ENCODE measurements at places on chromosomes 1 and 21. TPM values are rescaled to one million over a fixed set of nuclear protein-coding genes. Genes with fewer than 3 reads are reported as not detected.

DBT gene
- total RNA-seq: 9.0 TPM

CACNA1S gene
- not detected for total RNA-seq

SERTAD4 gene
- 11.9 TPM for total RNA-seq

PTBP2 gene
- total RNA-seq: 27.0 TPM

FCN3 gene
- not detected for total RNA-seq

SGIP1 gene
- 68.9 TPM for total RNA-seq

GPR37L1 gene
- total RNA-seq: not detected

PRDM16 gene
- total RNA-seq: not detected

TOE1 gene
- 16.3 TPM for total RNA-seq

RIMS3 gene
- 0.14 TPM for total RNA-seq

RXFP4 gene
- not detected for total RNA-seq

ACP6 gene
- total RNA-seq: 9.4 TPM

CLDN17 gene
- total RNA-seq: not detected

DFFB gene
- total RNA-seq: 10.6 TPM

IFI44L gene
- 1.5 TPM for total RNA-seq

TXNIP gene
- total RNA-seq: 9.1 TPM

FMN2 gene
- total RNA-seq: not detected

SMPDL3B gene
- total RNA-seq: not detected

ATP1A4 gene
- not detected for total RNA-seq

NTMT2 gene
- not detected for total RNA-seq

ATP6V1G3 gene
- not detected for total RNA-seq

MORC3 gene
- total RNA-seq: 25.3 TPM

CD1B gene
- total RNA-seq: not detected

S100B gene
- not detected for total RNA-seq

PLEKHG5 gene
- 68.3 TPM for total RNA-seq

PWP2 gene
- 31.8 TPM for total RNA-seq

TMEM82 gene
- total RNA-seq: not detected

SPRR2E gene
- total RNA-seq: not detected

CCDC24 gene
- total RNA-seq: 2.2 TPM
